Activated naive CD8-positive, alpha-beta T cell treated with anti-CD3 and anti-CD28 coated beads, Interleukin-2, amount 10 ng/mL, durations not matched to agents 7 days and 5 days (primary cell): ENCODE measurements at places on chromosomes 12 and 14. TPM values are rescaled to one million over a fixed set of nuclear protein-coding genes. Genes with fewer than 3 reads are reported as not detected.
A peak's percentile ranks its signal among the peaks of the same experiment; 100 is the strongest.

DNA sequence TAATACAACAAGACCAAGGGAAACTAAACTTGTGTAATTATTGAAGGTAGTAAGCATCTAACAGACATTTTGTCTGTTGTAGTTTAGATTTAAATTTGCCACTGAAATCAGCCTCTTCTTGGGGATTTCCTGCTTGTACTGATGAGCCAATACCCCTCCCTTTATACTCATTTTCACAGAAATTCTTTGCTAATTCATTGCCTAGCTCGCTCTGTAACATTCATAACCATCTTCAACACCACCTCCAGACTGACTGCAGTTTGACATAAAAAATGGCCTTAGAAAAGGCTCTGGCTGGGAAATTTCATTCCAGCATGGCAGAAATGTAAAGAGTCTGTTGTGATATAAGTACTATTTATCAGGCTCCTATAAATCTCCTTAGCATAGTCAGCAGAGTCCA is 109.7 kb upstream of the FLRT2 start:
- H3K27ac ChIP-seq: no peak overlapping the region
- no peak for DNase-seq
- H3K4me3 ChIP-seq: no peak overlapping the region

The AVPR1A gene
- not detected for total RNA-seq

The INHBE gene
- not detected for total RNA-seq

The CCDC177 gene
- total RNA-seq: not detected

- H3K27me3 ChIP-seq: peaks cover 7% of the 10 kb centered on the region
- no peak overlapping the region for H3K4me3 ChIP-seq
Observed at GRCh38 chr12:1848146-1848545, 27.8 kb downstream of the LRTM2 start.

DNA sequence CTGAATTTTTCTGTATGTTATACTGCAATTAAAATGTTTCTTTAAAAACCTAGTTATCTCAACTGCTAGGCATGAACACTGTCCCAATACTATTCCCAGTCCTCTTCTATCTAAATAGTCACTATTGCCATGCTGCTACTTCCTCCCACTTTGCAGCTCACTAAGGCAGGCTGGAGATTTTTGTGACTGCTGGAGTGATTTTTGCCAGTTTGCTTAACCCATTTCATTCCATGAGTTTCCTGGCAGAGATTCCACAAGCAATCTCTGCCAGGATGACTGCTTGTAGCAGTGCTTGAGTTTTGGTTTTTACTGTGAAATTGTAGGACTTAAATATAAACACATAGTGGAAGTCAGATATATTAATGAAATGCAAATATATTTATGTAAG is 80.8 kb downstream of the BHLHE41 start:
- no peaks in the 10 kb centered on the region for H3K4me1 ChIP-seq
- no peaks in the 10 kb centered on the region for H3K36me3 ChIP-seq
- peaks cover 24% of the 10 kb centered on the region for H3K27me3 ChIP-seq

The GALNT9 gene
- not detected for total RNA-seq

DNA sequence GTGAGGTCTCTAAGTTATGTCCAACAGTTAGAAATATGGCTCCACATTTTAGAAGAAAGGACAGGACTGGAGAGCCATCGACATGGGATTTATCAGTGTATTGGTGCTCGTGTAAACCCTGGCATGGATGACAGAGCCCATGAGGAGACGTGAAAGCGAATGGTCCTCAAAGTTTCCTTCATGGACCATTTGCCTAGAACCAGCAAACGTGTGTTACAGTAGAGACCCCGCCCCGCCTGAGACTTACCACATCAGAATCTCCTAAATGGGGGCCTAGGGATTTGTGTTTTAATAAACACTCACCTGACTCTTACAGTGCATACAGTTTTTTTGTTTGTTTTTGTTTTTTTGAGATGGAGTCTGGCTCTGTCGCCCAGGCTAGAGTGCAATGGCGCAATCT is 12.2 kb downstream of the EVL start:
- H3K4me3 ChIP-seq: peak overlapping the region; percentile 96
- H3K27me3 ChIP-seq: no peaks in the 10 kb centered on the region
- H3K4me1 ChIP-seq: peaks cover 85% of the 10 kb centered on the region

DNA sequence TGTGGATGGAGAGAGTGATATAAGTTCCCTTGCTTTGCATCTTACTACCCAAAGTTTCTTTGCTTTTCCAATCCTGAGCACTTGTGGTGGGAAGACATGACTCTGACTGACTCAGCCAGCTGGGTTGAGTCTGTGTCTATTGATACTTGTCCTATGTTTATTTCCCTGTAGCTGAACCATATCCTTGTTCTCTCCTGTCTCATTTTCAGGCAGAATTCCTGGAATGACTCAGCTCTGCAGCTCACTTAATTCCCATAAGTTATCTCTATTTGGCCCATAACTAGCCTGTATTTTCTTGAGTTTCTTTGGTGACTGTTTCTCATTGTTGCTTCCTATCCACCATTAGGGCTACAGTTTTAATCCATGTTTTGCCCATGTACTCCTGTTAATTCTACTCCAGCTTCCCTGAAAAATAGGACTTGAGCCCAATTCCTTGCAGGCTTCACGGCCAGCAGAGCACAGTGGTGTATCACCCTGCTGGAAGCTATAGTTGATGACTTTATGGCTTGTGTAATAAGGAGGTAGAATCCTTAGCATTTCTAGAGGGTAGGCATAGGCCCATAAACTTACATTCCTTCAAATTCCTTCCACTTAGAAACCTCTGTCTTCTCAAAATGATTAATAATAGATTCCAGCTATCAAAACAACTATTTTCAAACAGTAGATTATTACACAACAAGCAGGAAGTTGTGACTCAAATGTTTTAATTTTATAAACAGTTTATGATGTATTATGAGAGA is 183.1 kb downstream of the TMTC3 start:
- H3K4me3 ChIP-seq: no peak overlapping the region
- DNase-seq: no peak
- no peaks in the 10 kb centered on the region for H3K27me3 ChIP-seq

DNA sequence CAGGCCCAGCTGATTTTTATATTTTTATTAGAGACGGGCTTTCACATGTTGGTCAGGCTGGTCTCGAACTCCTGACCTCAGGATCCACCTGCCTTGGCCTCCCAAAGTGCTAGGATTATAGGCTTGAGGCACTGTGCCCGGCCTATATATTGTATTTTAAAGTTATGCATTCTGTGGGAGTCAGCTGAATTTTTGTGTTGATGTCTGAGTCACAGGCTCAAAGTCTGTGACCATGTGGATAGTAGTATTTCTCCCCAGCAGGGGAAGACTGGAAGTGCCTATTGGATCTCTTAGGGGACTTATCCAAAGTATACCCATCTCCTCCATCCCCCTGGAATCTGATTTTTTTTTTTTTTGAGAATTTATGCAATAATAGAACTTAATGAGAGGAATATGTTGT is 43.8 kb upstream of the ATF1 start:
- no peak overlapping the region for H3K4me3 ChIP-seq
- no peak for DNase-seq
- H3K36me3 ChIP-seq: peaks cover 10% of the 10 kb centered on the region
- no peak overlapping the region for H3K27ac ChIP-seq

GRCh38 chr12:114163771-114164170 is 197.6 kb upstream of the RBM19 start:
- no peaks in the 10 kb centered on the region for H3K27me3 ChIP-seq
- no peaks in the 10 kb centered on the region for H3K36me3 ChIP-seq
- H3K4me1 ChIP-seq: no peaks in the 10 kb centered on the region
- H3K4me3 ChIP-seq: no peak overlapping the region

The AMN gene
- 2.9 TPM for total RNA-seq

DNA sequence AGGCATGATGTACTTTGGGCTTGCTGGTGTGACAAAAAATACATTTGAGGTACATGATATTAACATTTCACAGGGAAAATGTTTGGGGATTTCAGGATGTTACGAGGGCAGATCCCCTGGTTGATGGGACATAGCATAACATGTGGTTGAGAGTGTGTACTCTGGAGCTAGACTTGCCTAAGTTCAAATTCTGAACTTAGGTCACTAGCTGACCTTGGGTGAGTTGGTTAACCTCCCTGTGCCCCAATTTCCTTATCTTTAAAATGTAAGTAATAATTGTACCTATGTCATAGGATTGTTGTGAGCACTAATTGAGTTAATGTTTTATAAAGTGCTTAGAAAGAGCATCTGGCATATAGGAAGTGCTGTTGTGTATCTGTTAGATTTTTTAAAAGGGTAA is 64.7 kb upstream of the ATF1 start:
- H3K4me3 ChIP-seq: no peak overlapping the region
- H3K27me3 ChIP-seq: no peaks in the 10 kb centered on the region
- H3K4me1 ChIP-seq: no peaks in the 10 kb centered on the region
- no peak for DNase-seq

DNA sequence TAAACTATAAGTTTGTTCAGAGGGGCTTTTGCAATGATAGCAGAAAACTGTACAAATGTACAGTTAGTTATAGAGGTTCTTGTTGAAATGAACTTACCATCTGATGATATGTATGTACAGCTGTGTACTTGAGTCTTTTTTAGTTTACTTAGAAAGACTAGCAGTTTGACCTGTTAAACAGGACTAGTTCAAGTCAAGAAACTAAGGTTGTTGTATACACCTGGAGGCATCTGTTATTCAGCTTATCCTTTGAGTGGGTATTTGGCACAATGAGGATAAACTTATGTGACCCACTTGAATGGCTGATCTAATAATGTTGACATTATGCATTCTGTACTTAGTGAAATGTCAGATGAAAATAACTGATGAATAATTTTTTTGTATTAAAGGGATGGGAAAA is 13.4 kb downstream of the MTERF2 start:
- H3K27me3 ChIP-seq: no peaks in the 10 kb centered on the region

The OAS1 gene
- total RNA-seq: 138 TPM

The GPR68 gene
- 28.0 TPM for total RNA-seq

The POTEM gene
- not detected for total RNA-seq

- H3K4me3 ChIP-seq: no peak overlapping the region
- no peak overlapping the region for H3K27ac ChIP-seq
- no peak for DNase-seq
- H3K27me3 ChIP-seq: no peaks in the 10 kb centered on the region
Observed at GRCh38 chr12:124827588-124828184, 36.0 kb downstream of the SCARB1 start.

DNA sequence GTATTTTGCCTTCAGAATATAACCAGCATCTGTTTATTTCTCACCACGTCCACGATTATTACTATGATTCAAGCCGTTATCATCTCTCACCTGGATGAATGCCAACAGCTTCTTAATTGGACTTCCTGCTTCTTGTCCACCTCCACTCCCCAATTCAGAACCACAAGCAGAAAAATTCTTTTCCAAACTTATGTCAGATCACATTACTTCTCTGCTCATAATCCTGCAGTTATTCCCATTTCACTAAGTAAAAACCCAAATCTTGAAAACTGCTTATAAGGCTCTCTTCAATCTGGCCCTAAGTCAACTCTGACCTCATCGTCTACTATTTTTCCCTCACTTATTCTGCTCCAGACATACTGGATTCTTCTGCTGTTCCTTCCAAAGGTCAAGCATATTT is 2.0 kb downstream of the CRY1 start:
- no peaks in the 10 kb centered on the region for H3K27me3 ChIP-seq
- peaks cover 7% of the 10 kb centered on the region for H3K4me1 ChIP-seq
- H3K36me3 ChIP-seq: no peaks in the 10 kb centered on the region
- H3K4me3 ChIP-seq: no peak overlapping the region
- H3K27ac ChIP-seq: no peak overlapping the region
- DNase-seq: no peak

- DNase-seq: peak; percentile 27
- H3K36me3 ChIP-seq: no peaks in the 10 kb centered on the region
- H3K4me3 ChIP-seq: no peak overlapping the region
- H3K27me3 ChIP-seq: no peaks in the 10 kb centered on the region
- H3K27ac ChIP-seq: no peak overlapping the region
Observed at GRCh38 chr14:104432611-104433231, 146.8 kb upstream of the C14orf180 start.

DNA sequence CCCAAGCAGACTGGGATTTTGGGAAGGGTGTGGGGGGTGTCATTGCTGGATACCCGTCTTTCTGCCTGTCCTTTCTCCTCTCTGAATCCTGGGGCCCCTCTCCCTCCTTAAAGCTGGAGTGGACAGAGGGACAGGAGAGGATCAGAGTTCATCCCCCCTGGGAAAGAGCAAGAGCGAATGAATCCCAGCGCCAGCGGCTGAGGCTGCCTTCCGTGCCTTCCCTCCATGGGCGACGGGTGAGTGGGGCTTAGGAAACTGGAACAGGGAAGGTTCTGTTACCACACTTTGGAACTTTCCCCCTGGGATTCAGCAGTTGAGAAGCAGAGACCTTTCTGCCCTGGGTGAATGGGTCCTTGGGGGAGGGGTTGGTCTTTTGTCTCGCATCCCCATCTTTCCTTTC is 16.2 kb upstream of the RIN3 start:
- H3K4me3 ChIP-seq: no peak overlapping the region
- H3K36me3 ChIP-seq: no peaks in the 10 kb centered on the region
- peaks cover 9% of the 10 kb centered on the region for H3K27me3 ChIP-seq

DNA sequence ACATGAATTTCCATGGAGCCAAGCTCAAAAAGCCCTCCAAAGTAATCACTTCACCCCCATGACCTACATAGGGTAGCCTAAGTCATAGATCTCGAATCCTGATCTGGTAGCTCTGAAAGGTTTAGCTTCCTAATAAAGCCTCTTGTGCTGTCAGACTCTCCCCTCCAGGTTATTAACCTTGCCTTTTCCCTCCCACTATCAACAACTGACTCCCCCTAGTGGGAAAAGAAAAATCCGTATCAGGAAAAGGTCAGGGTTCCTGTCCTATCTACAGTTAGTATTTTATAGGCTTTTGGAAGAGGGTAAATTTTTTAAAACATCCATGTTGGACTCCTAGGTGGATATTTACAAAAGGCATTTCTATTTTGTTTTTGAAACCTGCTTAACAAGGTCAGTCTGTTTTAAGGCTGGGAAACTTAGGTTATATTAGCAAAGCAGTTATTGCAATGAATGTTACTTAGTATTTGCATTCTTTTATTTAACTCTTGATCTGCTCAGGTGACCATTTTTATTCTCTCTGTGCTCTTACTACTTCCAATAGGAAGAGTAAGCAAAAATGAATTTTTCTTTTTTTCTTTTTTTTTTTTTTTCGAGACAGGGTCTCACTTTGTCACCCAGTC is 8.0 kb downstream of the YY1 start:
- peak overlapping the region; percentile 13 for H3K27ac ChIP-seq
- H3K4me3 ChIP-seq: peak overlapping the region; percentile 15
- peaks cover 56% of the 10 kb centered on the region for H3K4me1 ChIP-seq

DNA sequence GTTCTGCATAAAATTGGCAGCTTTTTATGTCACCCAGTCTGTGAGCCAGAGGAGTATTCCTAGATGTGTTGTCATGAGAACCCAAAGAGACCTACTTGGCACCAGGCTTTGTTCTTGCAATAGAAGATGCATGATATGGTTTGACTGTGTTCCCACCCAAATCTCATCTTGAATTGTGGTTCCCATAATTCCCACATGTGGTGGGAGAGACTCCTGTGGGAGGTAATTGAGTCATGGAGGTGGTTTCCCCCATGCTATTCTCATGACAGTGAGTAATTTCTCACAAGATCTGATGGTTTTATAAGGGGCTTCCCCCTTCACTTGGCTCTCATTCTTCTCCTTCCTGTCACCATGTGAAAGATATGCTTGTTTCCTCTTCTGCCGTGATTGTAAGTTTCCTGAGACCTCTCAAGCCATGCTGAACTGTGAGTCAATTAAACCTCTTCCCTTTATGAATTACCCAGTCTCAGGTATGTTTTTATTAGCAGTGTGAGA is 572.0 kb upstream of the ATP2B1 start:
- H3K4me1 ChIP-seq: no peaks in the 10 kb centered on the region
- H3K4me3 ChIP-seq: no peak overlapping the region
- no peak for DNase-seq
- H3K27ac ChIP-seq: no peak overlapping the region
- no peaks in the 10 kb centered on the region for H3K27me3 ChIP-seq

The PLEKHD1 gene
- 0.08 TPM for total RNA-seq

GRCh38 chr12:48765753-48766162 is 23.1 kb downstream of the ADCY6 start:
- H3K27me3 ChIP-seq: peaks cover 18% of the 10 kb centered on the region
- no peaks in the 10 kb centered on the region for H3K36me3 ChIP-seq
- peak; percentile 52 for DNase-seq
- peak overlapping the region; percentile 84 for H3K27ac ChIP-seq

The KDM5A gene
- total RNA-seq: 116 TPM
